ENCODE measurements at places on chromosomes 2 and 18.

DNA sequence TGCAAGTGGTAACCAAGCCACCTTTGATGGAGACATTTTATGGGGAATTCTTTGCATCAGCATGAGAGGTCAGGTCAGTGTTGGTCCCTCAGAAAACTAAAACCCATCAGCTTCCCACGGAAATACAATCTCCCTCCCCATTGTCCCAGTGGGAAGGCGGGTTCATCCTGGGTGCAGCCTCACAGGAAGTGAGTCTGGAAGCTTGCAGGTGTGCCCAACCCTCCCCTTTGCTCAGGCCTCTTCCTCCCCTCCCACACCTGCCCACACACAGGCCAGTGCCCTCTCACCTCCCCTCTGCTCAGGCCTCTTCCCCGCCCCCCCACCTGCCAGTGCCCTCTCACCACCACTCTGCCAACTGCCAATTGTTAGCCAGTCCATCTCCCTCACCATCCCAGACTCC lies 166.8 kb upstream of the RAB6C start:
- no peak for DNase-seq

DNA sequence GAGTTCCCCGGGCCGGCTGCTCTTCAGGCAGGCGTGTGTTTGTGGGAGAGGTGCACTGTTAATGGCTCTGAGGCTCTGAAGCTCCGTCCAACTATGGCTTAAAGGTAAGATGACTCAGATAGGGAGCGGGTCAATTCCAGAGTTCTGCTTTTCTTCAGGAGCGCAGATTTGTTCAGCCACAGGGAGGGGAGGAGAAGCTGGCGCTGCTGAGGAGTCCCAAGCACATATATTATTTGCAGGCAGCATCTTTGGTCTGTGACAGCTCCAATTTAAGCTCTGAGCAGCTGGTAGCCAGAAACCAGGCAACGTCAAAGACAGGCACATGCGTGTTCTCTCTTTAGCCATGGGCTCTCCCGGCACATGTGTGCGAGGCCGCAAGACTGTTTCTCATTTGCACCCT lies 229.2 kb downstream of the BCL2 start:
- DNase-seq = no peak

DNA sequence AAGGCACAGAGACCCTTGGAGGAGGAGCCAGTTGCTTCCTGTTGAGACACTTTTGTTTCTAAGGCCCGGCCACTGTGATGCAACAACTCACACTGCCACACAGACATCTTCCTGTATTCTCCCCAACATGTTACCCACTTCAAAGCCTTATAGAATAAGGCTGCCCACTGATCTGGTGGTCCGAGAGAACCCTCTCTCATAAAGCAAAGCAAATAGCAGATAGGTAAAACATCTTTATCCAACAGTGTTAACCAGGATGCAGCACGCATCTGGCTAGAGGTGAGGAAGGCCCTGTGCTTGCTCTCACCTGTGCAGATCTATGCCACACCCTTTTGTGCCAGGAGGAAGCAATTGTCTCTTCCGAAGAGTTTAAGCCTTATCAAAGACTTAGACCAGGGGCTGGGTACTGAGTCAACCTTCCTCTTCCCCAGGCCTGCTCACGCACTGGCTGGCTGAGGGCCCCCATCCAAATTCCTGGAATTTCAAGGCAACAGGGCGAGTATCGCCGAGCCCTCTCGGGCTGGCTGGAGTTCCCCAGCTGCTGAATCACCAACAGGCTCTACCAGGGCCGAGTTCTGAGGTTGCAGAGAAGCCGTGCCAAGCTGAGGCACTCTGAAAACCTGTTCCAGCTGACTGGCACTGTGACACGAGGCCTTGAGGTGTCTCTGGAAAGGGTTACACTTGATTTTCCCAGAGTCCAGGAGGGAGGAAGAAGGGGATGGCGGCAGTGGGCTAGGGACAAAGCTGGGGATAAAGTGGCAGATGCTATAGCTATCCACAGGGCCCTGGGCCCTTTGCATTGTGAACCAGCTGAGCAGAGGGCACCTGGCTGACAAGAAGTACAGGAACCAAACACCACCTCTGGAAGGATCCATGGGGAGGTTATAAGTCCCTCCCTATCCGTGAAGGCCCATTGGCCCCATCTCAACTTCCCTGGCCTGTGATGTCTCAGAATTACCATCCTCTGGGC lies 29.3 kb downstream of the TGFA start:
- no peak for DNase-seq

- DNase-seq = no peak
These were observed 560.1 kb upstream of the FSHR start for GRCh38 chr2:49714454-49714853.

DNA sequence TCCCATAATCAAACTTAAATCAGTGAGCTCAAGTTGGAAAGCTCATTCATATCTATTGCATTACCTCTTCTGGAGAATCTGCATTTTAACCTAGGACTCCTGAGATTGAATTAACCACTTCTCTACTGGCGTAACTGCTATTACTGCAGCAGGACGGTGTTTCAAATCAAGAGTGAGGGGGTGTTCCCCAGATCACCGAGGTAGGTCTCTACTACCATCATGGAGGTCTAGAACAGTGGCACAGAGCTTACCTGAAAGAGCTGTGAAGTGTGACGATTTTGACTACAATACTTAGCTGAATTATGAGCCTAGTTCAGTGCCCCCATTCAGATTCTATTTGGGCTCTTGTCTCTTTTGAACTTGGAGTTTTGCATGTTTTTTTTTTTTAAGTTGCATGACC lies 119.5 kb downstream of the POLE4 start:
- DNase-seq = no peak

DNA sequence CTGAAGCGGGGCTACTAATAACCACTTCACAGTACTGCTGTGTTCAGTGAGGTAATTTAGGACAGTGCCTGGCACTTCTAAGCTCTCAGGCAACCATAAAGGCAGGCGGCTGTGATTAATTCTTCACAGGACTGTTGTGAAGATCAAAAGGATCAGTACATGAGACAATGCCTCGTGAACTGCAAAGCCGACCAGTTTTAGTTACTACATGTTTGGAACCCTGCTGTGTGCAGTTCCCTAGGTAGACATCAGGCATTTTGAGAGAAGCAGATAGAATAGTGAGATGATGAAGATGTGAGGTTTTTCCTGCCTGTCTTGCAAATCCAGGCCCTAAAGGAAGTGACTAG lies 19.1 kb downstream of the EFHD1 start:
- peak; percentile 12 for DNase-seq

GRCh38 chr18:59833785-59834184 lies 66.0 kb upstream of the PMAIP1 start:
- DNase-seq = no peak

- no peak for DNase-seq
These were observed 57.0 kb upstream of the SPP2 start for GRCh38 chr2:233993461-233993860.

- DNase-seq = no peak
These were observed 121.6 kb downstream of the PTGR3 start for GRCh38 chr18:75087119-75088020.

- no peak for DNase-seq
These were observed 142.7 kb downstream of the DYSF start for GRCh38 chr2:71596011-71596410.

DNA sequence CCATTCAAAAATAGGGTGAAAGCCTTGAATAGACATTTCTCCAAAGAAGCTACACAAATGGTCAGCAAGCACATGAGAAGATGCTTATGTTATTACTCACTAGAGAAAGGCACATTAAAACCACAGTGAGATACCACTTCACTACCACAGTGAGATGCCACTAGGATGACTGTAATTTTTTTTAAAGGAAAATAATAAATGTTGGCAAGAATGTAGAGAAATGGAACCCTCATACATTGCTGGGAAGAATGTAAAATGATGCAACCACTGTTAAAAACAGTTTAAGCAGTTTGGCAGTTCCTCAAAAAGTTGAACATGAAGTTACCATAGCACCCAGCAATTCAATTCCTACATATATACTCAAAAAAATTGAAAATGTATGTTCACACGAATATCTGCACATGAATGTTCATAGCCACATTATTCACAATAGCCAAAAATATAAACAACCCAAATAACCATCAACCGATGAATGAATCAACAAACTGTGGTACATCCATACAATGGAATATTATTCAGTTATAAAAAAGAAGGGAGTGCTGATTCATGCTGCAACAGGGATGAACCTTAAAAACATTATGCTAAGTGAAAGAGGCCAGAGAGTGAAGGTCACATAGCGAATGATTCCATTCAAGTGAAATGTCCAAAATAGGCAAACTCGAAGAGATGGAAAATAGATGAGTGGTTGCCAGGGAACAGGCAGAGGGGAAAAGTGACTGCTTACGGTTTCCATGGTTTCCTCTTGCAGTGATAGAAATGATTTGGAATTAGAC lies 156.2 kb upstream of the NDUFV2 start:
- DNase-seq = no peak

DNA sequence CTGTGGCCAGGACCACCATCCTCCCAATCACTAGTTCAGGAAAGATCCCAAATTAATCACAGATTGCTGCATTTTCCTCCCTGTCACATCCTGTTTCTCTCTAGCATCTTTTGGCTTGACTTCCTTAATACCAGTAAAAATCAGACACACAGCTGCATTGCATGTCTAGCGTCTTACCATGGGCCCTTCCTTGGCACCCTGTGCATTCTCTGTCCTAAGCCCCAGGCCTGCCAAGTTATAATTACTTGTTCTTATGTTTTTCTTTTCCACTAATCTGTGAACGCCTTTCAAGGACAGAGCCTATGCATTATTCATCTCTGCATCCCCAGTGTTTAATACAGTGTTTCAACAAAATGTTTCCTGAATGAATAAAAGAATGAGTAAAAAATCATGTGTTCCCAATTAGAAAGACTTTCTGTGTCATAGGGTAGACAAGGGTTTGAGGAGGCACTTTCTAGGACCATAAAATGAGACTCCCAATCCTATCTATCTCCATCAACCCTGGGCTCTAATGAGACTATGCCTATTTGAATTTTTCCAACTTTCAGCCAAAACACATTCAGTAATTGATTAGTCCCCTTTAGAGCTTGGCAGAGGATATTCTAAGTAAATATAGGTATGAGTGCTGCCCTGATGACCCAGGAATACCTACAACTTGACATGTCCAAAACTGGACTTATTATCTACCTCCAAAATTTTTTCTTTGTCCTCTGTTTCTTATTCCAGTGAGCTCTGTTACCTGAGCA lies 10.3 kb upstream of the NT5C1B start:
- no peak for DNase-seq

DNA sequence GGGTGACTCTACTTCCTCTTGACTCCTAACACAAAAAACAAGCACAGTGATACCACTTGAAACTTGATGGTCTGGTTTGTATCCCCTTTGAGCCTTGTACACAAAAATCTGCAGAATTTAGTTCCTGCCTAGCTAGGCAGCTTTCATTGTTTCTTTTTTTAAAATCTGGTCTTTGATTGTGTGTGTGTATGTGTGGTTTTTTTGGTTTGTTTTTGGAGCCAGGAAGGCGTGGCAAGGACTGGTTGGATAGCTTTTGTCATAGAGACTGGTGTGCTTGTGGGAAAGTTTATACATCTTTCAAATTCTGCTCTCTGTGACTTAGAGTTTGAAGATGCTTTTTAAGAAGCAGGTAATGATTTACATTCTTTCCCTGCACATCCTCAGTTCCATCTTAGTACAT lies 127.4 kb downstream of the TANC1 start:
- no peak for DNase-seq

GRCh38 chr2:19878268-19879046 lies 23.3 kb downstream of the TTC32 start:
- no peak for DNase-seq

DNA sequence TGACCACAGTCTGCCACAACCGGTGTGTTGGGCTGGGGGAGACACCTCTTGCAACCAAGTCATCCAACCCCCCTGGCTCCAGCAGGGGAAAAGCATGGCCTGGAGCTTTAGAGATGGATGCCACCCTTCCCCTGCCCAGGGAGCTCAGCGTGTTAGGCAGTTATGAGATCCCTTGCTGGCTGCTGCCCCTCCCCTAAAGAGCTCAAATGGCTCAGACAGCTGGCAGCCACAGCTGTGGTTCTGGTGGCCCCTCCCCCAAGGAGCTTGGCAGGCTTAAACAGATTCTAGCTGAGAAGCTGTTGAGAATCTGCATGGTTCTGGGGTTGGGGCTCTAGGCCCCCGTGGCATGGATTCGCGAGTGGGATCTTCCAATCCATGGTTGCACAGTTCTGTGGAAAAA lies 64.7 kb downstream of the TEX51 start:
- DNase-seq = peak; percentile 92

GRCh38 chr18:79387615-79388014 lies 8.1 kb upstream of the NFATC1 start:
- DNase-seq = no peak

DNA sequence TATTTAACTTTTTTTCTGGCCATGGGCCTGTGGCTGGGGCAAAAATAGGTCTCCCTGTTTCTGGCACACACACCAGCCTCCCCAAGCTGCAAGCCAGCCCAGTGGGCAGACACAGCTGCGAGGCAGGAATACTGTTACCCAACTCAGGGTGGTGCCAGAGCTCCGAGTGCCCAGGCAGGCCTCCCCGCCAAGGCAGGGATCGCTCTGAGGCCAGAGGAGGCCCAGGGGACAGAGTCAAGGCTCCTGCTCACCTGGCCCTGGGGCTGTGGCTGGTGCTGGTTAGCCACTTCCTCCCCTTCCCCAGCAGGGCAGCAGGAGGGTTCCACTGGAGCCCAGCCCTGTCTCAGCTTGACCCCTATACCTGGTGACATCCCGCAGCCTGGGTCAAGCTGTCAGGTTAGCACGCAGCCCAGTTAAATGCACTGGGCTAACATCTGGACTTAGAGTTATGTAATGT lies 67.1 kb upstream of the EPAS1 start:
- no peak for DNase-seq

DNA sequence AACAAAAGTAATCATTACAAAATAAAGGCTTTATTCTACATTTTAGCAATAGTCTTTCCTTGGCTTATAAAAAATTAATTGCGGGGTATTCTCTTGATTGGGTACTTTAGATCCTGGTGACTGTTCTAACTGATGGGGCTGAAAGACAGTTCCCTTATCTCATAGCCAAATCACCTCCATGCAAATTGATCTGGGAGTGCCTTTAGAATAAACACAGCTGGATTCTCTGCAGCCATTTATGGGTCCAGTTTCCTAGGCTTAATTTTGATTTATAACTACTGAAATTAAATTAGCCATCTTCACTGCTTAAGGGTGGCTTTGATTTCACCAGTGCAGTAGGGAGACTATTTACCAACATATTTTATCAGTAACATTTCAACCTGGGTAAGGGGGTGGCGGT lies 337.1 kb downstream of the NRXN1 start:
- DNase-seq = no peak

DNA sequence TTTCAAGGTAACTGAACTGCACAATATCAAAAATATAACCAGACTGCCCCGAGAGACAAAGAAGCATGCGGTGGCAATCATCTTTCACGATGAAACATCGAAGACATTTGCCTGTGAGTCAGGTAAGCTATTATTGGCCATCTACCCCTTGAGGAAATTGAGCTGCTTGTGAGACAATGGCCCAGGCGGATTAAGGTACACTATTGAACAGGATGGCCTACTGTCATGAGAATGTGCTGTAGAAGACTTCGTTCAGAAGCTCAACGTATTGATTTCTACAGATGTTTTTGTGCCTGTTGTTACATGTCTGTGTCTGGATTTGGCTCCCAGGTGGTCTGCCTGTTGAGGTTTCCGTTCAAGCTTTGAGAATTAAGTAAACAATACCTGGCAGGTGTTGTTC lies 198.7 kb downstream of the DOK6 start:
- peak; percentile 2 for DNase-seq

Measured in NCI-H2171 treated with DMSO at 0.1 percent for 48 hours (cell line).